ENCODE measurements at places on chromosomes 4 and X. TPM values are rescaled to one million over a fixed set of nuclear protein-coding genes. Genes with fewer than 3 reads are reported as not detected.

The ANK2 gene
- total RNA-seq, result 21.1 TPM

The FGFR3 gene
- total RNA-seq, result 25.5 TPM

The EOLA2 gene
- 33.7 TPM for total RNA-seq

The TMPRSS11A gene
- total RNA-seq, result not detected

The HAND2 gene
- total RNA-seq, result 0.31 TPM

The RAB39B gene
- 1.2 TPM for total RNA-seq

The ANOS1 gene
- 2.3 TPM for total RNA-seq

The C4orf50 gene
- 0.16 TPM for total RNA-seq

The FAM149A gene
- total RNA-seq, result 37.8 TPM

The NDP gene
- not detected for total RNA-seq

The RBM47 gene
- 124 TPM for total RNA-seq

The XAGE2 gene
- not detected for total RNA-seq

The NR0B1 gene
- total RNA-seq, result 0.16 TPM

The TAF7L gene
- total RNA-seq, result not detected

The XAGE1A gene
- total RNA-seq, result not detected

The MAGEB10 gene
- not detected for total RNA-seq

The PPEF2 gene
- not detected for total RNA-seq

The MAGEA10 gene
- total RNA-seq, result not detected

Data from kidney (tissue), 22 donors.